ENCODE measurements at places on chromosomes 16 and 17. TPM values are rescaled to one million over a fixed set of nuclear protein-coding genes. Genes with fewer than 3 reads are reported as not detected.

The GFER gene
- 8.7 TPM for total RNA-seq

The SBK1 gene
- total RNA-seq, result not detected

The RPRML gene
- total RNA-seq, result not detected

- peak; percentile 97 for DNase-seq
Observed at GRCh38 chr17:30906101-30906911, at the start of gene TEFM. Gene TEFM (minus strand): TSS chr17:30906238. CDS start chr17:30906198, 40 bp downstream.

DNA sequence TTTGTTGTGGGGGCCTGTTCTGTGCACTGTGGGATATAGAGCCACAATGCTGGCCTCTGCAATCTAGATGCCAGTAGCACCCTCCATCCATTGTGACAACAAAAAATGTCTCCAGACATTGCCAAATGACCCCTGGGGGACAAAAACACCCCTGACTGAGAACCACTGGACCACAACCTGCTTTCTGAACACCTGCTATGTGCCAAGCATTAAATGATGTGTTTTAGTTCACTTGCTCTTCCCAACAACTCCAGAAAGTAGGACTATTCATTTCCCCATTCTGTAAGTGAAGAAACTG, 367.0 kb upstream of the ERCC4 start:
- no peak for DNase-seq

The GLIS2 gene
- 5.4 TPM for total RNA-seq

GRCh38 chr17:48491527-48492273, 39.1 kb downstream of the HOXB1 start:
- no peak for DNase-seq
